ENCODE measurements at places on chromosomes 6 and 20.

DNA sequence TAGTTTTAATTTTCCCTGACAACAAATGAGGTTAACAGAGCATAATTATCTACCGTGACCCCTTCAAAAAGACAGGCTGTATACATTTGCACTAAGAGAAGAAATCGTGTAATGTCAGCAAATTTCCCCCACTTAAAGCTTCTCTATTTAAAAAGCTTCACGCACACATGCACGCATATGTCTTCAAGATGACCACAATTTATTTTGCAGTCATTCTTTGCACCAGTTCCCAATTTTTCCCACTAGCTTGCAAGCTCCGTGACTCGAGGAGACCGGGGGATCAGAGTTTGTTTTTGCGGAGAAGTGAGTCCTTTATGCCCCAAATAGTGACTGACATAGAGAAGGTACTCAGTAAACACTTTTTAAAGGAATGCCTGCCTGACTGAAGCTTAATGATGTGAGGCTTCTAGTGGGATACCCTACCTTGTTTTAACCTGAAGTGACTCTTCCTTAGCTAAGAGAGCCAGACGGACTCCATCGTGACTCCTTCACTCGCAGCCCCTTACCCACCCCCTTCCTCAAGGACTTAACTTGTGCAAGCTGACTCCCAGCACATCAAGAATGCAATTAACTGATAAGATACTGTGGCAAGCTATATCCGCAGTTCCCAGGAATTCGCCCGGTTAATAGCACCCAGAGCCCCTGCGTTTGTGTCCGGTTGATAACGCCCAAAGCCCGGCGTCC, 9.3 kb upstream of the NQO2 start:
- no peak for DNase-seq

GRCh38 chr6:154528310-154528915, 17.9 kb upstream of the CNKSR3 start:
- no peak for DNase-seq

DNA sequence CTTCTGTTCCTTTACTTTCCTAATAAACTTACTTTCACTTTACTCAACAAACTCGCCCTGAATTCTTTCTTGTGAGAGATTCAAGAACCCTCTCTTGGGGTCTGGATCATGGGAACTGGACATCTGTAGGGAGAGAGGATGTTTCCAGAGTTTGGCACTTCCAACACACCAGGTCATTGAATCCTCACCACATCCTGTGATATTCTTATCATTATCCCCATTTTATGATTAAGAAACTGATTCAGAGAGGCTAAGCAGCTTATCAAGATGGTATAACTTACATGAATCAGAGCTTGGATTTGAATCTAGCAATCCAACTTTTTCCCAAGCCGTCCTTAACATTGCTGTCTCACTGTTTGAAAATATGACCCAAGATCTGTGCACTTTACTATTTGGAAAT, 15.5 kb downstream of the PPIL6 start:
- no peak for DNase-seq

DNA sequence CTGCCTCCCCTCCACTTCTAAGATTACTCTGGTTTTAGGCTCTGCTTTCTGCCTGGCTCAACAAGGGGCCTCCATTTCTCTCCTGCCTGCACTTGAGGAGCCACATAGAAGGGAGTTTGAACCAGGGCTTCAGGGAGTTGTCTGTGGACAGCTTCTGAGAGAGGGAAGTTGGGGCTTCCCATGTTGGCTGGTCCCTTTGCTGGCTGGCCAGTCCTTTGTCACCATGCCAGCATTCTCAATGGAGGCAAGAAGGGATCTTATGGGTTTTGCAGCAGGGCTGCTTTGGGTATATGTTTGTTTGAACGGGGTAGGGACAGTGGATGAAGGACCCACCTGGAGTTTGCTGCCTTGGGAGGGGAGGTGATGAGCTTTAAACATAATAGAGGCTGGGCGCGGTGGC, 124.9 kb downstream of the CARMIL1 start:
- DNase-seq, result no peak

DNA sequence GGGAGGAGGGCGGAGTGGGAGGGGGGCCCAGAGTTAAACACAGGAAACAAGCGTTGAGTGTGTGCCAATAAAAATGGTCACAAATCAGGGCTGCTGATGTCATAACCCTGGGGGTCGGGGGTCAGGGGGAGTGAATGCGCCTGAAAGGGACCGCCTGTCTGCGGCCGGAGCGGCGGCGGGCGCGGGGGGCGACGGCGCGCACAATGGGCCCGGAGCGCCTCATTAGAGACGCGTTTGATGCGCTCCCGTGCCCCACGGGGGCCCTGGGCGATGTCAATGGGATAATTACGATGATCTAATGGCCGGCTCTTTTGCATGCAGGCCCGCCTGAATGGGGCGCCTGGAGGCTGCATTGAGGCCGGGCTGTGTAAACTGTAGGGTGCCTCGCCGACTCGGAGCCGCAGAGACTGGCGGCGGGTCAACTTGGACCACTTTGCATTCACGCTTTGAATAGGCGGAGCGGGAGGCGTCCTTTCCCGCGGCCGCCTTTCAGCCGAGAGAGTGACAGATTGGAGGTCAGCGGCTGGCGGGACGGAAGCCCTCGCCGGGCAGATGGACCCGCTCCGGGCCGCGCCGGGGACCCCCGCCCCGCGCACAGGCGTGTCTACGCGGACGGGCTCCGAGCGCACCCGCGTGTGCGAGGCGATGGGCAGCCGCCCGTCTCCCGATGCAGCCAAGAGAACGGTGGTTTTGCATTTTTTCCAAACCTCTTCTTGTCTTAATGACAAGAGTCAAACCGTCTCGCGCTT, 296.1 kb downstream of the TFAP2C start:
- no peak for DNase-seq

- no peak for DNase-seq
Measured at GRCh38 chr6:107871976-107872375, 47.9 kb upstream of the SCML4 start.

GRCh38 chr6:101613556-101613955, 220.0 kb downstream of the GRIK2 start:
- DNase-seq, result no peak

GRCh38 chr20:47784599-47785310, 526 bp downstream of the SULF2 start:
- no peak for DNase-seq

- DNase-seq, result no peak
Measured at GRCh38 chr20:36571564-36572504, 1.6 kb upstream of the TGIF2 start.

DNA sequence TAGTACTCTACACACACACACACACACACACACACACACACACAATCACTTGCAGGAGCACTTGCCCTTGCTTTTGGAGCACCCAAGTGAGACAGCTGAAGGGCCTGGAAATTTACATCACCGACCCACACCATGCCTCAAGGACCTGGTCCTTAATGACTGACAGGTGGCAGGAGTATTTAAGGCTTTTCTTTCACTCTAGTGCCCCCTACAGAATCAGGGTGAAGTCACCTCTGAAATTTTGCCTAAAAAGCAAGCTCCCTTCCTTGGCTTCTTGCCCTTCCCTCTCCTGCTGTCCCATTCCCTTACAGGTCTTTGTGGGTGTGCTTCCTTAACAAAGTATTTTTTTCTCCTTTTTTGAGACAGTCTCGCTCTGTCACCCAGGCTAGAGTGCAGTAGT, 353.5 kb upstream of the IRAK1BP1 start:
- DNase-seq, result no peak

DNA sequence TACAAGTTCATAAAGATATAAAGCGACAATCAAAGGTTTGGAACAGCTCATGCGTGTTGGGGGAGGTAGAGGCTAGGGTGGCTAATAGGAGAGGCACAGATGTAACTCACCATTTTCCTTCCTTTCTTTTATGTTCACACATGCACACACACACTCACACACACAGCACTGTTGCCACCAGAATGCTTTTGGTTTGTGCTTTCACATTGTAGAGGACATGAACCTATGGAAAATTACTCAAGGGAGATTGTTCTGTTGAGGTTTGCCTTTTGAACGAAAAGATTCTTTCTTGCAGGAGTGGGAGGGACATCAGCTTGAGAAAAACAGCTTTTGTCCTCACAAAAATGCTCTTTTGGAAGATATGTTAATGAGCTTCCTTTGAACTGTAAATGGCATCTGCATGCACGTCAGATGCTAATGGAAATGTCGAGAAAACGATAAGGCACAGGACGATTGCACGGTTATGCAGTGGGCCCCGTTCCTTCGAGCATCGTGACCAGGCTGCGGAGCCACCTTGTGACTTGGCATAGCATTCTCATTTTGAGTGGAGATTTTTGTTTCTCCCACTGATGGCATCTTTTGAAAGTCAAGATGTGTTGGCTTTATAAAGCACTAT, 724.1 kb downstream of the KIF16B start:
- DNase-seq, result no peak

DNA sequence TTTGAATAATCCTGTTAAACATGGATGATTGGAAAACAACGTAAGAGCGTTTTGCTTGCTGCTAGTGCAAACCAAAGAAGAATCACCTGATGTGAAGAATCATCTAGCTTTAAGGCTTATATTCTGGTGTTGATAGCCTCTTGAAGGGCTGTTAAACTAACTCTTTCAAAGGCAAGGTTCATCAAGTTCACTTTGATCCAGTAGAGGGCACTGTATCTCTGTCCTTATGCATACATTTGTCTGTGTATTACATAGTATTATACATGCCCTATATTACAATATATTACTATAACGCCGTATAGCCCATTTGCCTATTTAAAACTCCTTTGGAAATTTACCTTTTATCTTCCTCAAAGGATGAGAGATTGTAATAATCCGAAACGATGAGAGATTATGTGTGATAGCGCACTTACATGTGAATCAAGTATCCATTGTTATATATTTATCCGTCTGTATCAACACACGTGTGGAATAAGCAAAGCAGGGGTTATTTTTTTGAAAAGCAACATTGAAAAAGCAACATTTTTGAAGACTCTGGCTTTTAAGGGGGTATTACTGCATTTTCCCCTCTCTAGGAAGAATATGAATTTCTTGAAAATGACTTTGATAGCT, 50.8 kb upstream of the NRN1 start:
- DNase-seq, result no peak

DNA sequence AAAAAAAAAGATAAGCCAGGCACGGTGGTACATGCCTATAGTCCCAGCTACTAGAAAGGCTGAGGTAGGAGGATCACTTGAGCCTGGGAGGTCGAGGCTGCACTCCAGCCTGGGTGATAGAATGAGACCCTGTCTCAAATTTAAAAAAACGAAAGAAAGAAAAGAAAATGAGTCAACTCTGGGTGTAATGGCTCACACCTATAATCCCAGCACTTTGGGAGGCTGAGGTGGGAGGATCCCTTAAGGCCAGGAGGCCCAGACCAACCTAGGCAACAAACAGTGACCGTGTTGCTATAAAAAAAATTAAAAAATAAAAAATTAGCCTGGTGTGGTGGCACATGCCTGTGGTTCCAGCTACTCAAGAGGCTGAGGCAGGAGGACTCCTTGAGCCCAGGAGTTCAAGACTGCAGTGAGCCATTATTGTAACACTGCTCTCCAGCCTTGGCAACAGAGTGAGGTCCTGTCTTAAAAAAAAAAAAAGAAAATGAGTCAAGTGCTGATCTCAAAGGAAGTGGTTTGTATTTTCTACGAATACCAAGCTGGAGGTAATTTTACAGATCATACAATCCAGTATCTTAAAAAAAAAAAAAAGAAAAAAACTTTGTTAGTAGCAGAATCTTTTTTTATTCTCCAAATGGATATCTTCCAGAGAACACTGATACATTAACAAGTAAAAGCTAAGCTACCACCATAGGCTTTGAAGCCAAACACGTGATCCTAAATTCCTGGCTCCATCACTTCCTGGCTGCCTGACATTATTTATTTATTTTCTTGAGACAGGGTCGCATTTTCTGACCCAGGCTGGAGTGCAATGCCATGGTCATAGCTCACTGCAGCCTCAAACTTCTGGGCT, 5.7 kb downstream of the COMMD7 start:
- DNase-seq, result peak; percentile 8

DNA sequence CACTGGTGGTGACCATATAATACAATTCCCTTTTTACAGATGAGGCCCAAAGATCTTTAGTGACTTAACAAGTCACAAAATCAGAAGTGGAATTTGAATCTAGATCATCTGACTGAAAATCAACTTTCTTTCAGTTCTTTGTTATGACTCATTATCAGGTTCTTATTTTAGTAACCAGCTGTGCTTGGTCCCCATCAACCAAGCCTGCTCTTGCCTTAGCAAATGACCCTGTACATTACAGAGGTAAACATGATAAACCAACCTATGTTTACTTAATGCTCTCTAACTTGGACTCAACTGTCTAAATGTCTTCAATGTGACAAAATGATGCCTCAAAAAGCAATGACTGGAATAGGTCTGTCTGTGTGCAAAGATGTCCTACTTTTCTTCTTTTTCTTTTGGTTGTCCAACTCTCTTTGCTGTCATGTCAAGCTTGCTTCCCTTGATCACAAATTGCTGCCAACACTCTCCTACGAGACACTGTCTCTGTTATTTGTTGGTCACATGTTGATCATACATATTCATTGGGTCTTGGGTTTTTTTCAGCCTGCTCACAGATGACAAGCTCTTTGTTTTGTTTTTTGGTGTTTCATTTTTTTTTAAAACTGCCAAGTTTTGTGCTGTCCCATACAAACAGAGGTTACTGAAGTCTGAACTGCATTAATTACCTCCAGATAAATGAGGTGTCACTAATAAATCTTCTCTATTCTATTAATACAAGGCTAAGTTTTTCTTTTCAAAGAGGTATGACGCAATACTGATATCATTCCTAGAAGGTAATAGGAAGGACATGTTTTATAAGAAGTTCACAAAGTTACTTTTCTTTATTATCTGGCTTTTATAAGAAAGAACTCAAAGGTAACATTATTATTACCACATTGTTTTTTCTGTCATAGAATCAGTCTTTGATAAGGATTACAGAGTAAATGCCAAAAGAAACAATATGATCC, 62.2 kb upstream of the PLN start:
- DNase-seq, result no peak

GRCh38 chr6:165575158-165575549, 87.9 kb downstream of the PDE10A start:
- DNase-seq, result no peak

GRCh38 chr6:150263765-150264404, 104.9 kb upstream of the IYD start:
- no peak for DNase-seq

Data from stimulated activated CD8-positive, alpha-beta memory T cell treated with anti-CD3 and anti-CD28 coated beads, Interleukin-12 subunit alpha, Interleukin-12 subunit beta, amount 100 ng/mL, for 4 hours (primary cell).